ENCODE measurements at places on chromosomes 2 and 18.

- no peak for DNase-seq
Measured at GRCh38 chr2:126707191-126707590, 51.2 kb downstream of the GYPC start.

DNA sequence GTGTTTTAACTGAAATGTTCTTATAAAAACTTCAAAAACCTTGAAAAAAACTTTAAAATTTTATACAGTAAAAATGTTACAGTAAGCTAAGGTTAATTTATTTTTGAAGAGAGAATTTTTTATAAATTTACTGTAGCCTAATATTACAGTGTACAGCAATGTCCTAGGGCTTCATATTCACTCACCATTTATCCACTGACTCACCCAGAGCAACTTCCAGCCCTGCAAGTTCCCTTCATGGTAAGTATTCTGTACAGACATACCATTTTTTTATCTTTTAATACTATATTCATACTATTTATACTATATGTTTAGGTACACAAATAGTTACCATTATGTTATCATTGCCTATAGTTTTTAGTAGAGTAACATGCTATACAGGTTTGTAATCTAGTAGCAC, 396.7 kb upstream of the MMADHC start:
- no peak for DNase-seq

DNA sequence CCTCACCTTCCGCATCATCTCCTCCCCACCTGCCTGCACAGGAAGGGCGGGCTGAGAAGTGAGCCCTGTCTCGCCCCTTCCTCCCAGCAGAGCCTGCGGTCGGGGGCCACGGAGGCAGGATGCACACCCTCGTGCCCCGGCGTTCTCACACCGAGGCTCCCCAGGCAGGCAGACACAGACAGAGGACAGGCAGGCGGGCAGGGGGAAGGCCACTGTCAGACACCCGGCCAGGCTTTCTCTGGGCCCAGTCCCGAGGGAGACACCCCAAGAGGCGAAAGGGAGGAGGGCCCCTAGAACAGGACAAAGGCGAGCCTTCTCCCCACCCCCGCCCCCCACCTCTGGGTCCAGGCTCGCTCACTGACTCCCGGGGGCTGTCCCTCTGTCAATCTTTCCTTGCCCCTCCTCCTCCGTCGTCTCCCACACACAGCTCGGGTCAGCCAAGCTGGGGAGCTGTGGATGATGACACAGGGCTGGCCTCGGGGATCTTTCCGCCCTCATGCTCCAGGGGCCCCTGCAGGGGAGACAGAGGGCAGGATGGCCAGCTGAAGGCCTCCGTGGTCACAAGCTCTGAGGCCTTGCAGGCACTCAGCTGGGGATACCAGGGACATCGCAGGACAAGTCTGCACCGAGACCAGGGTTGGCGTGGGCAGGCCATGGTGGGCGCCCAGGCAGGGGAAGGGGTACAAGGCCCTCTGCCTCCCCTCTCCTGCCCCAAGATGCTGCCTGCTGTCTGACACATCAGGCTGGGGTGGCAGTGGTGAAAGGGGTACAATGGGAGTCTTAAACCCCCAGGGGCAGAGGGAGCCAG, 24.9 kb downstream of the BIN1 start:
- peak; percentile 81 for DNase-seq

DNA sequence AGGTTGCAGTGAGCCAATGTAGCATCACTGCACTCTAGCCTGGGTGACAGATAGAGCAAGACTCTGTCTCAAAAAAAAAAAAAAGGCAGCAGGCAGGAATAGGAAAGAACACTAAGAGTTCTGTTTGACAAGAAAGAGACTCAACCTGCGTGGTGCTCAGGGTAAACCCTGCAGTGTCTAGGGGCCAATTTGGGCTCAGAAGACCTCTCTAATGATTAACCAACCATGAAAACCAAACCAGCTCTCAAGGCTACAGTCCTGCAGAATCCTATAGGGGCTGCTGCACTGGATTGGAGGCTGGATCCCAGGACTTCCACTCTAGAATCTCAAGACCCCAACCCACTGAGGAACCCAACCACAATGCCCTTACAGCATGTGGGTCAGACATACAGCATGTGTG, 2.4 kb downstream of the TRABD2A start:
- DNase-seq = no peak

GRCh38 chr18:9712611-9713010, 4.5 kb downstream of the RAB31 start:
- DNase-seq = no peak

DNA sequence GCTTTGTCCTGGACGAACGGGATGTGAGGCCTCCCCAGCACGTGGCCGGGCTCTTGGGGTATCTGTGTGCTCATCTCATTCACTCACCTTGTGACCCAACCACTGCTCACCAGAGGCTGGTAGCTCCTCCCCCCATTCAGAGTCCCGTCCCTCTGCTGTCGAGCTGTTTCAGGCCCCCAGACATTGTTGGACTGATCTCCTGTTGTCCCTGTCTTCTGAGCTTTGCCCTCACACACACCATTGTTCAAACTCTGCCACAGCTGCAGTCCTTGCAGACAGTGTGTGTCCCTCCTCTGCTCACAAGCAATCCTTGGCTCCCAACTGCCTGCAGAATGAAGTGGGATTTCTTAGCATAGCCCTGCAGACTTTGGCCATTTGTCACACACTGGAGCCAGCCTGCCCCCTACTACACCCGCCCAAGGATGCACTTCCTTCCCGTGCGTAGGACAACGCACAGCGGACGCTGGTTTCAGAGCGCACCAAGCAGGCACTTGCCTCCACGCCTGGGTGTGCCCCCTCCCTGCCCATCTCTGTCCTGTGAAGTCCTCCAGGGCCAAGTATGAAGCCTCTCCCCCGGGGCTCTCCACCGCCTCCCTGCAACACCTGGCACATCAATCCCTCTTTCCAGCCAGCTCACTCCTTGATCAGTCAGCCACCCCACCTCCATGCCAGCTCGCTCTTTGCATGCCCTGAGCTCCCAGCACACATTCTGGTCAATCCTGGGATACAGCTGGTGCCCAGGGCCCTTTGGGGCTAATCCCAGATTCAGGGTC, 16.5 kb upstream of the PRLH start:
- no peak for DNase-seq

DNA sequence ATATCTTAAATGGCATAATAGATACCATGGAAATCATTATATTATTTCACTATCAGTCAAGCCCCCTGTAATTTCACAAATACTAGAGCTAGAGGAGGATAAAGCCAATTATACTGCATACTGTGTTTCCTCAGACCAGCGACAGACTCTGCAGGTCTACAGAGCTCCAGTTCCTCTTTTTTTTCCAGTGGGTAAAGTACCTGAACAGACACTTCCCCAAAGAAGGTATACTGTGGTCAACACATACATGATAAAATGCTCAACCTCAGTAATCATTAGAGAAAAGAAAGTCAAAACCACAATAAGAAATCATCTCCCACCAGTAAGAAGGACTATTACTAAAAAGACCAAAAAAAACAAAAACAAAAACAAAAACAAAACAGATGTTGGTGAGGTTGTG, 44.6 kb downstream of the SCN7A start:
- no peak for DNase-seq

- no peak for DNase-seq
Measured at GRCh38 chr2:129318581-129319421, 660.7 kb upstream of the RAB6C start.

- DNase-seq = no peak
Measured at GRCh38 chr2:23363268-23363667, 21.7 kb upstream of the KLHL29 start.

- DNase-seq = no peak
Measured at GRCh38 chr2:187939180-187939579, 352.5 kb upstream of the GULP1 start.

DNA sequence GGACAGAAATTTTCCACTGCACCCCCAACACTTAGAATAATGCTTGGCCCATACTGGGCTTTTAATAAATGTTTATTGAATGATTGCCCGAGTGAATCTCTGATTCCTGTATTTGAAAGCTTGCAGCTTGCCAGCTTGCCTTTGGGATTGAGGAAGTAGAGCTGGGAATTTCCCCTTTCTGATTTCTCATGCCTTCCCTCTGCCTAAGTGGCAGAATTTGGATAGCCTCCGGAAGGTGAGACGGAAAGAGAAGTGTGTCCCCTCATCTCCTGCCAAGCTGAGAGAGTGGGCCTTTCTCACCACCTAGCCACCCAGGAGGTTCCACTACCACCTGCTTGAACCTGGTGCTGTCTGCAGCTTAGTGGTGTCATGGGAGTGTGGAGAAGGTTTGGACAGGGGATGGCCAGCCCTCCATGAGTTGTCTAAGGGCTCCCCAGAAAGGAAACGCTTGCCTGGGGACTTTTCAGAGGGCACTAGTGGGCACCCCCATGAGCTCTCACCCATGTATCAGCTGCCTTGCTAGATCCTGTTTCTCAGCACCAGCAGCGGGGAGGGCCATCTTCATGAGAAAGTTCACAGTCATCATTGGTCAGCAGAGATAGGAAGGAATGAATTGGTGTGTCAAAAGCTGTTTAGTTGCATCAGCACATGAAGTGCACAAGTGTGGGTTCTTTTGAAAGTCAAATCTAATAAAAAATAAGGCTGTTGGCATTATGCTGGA, 8.6 kb upstream of the NCOA1 start:
- DNase-seq = no peak

- DNase-seq = no peak
Measured at GRCh38 chr18:72674710-72675109, 130.6 kb upstream of the CBLN2 start.

DNA sequence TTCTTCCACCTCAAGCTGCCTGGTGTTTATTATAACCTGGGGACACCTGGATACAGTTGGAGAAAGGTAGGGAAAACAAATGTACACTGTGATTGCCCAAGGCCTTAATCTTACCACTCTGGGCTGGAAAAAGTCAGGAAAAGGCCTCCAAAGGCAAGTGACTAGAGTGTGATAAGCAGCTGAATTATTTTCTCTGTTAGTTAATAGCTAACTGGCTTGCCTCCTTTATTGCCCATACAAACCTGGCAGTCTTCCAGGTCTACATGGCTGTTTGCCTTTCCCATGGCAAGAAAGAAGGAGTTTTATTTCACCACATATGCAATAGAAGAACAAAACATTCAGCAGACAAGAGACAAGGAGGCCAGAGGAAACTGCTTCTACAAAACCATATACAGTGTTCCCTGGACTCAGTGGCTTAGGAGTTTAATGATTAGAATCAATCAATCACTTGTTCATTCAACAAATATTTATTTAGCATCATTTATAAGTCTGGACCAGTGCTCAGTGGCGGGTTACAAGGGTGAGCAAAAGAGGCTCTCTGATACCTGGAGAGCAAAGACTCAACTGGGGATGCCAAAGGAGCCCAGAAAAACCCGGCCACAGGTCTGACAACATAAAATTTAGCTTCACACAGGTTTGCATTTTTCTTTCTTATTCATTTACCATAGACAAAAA, 27.5 kb upstream of the SUCLG1 start:
- DNase-seq = no peak

DNA sequence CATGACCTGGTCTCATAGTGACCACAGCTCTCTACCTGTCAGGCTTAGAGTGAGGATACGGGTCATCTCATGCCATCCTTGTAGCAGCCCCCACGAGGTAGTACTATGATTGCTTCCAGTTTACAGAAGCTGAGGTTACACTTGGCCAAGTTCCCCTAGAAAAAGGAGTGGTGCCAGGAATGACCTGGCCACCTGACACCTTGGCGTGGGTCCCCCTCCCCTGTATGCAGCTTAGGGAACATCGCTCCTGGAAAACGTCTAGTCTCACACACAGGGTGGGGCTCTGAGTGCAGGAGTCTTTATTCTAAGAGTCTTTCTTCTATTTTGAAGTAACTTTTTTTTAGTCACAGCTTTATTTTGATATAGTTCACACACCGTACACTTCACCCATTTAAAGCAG, 14.8 kb downstream of the NPPC start:
- DNase-seq = no peak

- no peak for DNase-seq
Measured at GRCh38 chr2:207083361-207084110, 82.2 kb downstream of the KLF7 start.

DNA sequence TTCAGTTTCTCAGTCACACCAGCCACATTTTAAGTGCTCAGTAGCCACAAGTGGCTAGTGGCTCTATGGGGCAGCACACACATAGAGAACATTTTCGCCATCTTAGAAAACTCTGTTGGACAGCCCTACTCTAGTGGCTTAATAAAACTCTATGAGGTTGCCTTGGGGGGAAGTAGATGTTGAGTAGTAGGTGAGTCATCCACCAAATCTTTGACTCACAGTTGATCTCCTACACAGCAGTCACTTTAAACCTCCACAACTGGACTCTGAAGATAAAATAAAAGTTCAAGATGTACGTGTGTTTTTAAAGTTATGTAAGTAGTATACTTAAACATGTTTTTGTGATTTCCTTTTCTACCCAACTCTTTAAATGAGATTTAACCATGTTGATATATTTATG, 379.0 kb downstream of the SETBP1 start:
- no peak for DNase-seq

All from anterior cingulate cortex (tissue), 58 donors.